ENCODE measurements at places on chromosomes 3 and 15. TPM values are rescaled to one million over a fixed set of nuclear protein-coding genes. Genes with fewer than 3 reads are reported as not detected.

- no peak overlapping the region for H3K4me3 ChIP-seq
- H3K4me1 ChIP-seq = no peaks in the 10 kb centered on the region
Measured at GRCh38 chr3:60954048-60954447, 297.2 kb downstream of the FHIT start.

DNA sequence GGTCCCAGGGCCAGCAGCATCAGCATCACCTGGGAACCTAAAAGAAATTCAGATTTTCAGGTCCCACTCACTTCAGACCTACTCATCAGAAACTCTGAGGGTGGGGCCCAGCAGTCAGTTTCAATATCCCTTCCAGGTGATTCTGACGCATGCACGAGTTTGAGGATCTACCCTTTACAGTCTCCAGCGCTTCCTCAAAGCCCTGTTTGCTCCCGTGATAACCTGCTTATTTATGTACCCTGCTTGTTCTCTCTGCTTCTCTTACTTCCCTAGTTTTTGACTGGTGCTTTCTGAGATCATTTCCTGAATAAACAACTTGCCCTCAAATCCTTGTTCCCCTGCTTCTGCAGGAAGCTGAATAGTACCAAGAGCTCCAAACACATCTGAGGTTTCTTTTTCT lies 245.3 kb downstream of the ZNF621 start:
- H3K36me3 ChIP-seq = no peaks in the 10 kb centered on the region
- DNase-seq = no peak
- no peaks in the 10 kb centered on the region for H3K4me1 ChIP-seq
- no peaks in the 10 kb centered on the region for H3K27me3 ChIP-seq
- H3K4me3 ChIP-seq = no peak overlapping the region
- no peak overlapping the region for H3K27ac ChIP-seq

DNA sequence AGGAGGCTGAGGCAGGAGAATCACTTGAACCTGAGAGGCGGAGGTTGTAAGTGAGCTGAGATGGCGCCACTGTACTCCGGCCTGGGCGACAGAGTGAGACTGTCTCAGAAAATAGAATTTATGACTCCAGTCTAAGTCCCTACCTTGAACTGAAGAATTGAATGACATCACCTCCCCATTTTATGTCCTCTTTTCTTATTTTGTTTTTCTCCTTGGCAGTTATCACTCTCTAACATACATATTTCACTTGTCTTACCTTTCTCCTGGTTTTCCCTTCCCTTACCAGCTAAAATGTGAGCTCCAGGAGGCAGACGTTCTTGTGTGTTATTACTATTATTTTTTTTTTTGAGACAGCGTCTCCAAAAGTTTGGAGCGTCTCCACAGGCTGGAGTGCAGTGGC lies 7.6 kb downstream of the TATDN2 start:
- no peak overlapping the region for H3K4me3 ChIP-seq
- peaks cover 29% of the 10 kb centered on the region for H3K4me1 ChIP-seq
- H3K27me3 ChIP-seq = no peaks in the 10 kb centered on the region
- H3K36me3 ChIP-seq = peaks cover 24% of the 10 kb centered on the region

GRCh38 chr3:183449791-183450190 lies 21.4 kb upstream of the MCF2L2 start:
- no peak overlapping the region for H3K27ac ChIP-seq
- DNase-seq = no peak
- H3K4me3 ChIP-seq = no peak overlapping the region
- H3K27me3 ChIP-seq = no peaks in the 10 kb centered on the region
- H3K4me1 ChIP-seq = peaks cover 9% of the 10 kb centered on the region

Gene TERC
- total RNA-seq = 15.5 TPM

DNA sequence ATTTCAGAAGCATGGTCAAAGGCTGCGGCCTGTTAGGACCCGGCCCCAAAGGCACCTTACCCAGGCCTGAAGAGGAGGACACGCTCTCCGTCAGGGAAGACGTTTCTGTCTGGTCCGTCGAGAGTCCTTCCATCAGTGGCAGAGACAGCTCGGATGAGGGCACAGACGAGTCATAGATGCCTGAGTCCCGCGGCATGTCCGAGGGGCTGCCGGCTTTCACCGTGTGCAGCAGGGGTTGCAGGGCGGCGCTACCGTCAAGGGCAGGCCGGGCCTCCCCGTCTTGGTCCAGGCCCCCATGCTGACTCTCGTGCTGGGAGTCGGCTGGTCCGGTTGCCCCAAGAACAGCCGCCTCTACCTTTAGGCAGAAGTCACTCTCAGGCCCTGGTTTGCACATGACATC lies 37.1 kb downstream of the SPATA12 start:
- no peaks in the 10 kb centered on the region for H3K36me3 ChIP-seq
- H3K27me3 ChIP-seq = no peaks in the 10 kb centered on the region
- H3K4me3 ChIP-seq = no peak overlapping the region
- H3K27ac ChIP-seq = no peak overlapping the region
- H3K4me1 ChIP-seq = no peaks in the 10 kb centered on the region

Gene NRROS
- 15.6 TPM for total RNA-seq

GRCh38 chr3:151410891-151411559 lies 26.5 kb upstream of the P2RY12 start:
- H3K4me1 ChIP-seq = no peaks in the 10 kb centered on the region
- no peak for DNase-seq
- H3K27ac ChIP-seq = no peak overlapping the region

- no peak overlapping the region for H3K27ac ChIP-seq
- no peaks in the 10 kb centered on the region for H3K27me3 ChIP-seq
- DNase-seq = no peak
Measured at GRCh38 chr3:57943525-57944495, 64.4 kb upstream of the FLNB start.
